Keratinocyte (primary cell): ENCODE measurements at places on chromosomes 4 and X. TPM values are rescaled to one million over a fixed set of nuclear protein-coding genes. Genes with fewer than 3 reads are reported as not detected.

DNA sequence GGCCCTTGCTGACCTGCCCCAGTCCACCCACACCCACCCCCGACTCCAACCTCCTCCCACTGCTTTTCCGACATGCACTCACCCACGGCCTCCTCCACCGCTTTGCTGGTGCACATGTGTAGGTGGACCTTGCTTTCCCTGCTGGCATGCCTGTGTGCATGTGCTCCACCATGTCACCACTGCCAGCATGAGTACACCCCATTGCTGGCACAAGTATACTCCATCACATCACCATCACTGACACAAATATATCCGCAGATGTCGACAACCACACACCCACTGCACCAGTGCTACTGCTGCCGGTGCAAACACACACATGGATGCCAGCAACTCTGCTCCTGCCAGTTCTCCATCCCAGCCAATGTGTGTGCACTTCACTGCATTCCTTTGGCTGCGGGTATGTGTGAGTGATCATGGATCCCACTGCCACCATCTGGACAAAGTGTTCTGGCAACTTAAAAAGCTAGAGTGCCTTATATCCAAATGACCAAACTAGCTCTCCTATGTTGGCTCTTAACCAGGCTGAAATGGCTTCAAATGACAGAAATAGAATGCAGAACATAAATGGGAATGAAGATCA, 1072.3 kb downstream of the RAPGEF2 start:
- H3K27me3 ChIP-seq, result no peaks in the 10 kb centered on the region
- no peak for DNase-seq
- no peak overlapping the region for H3K27ac ChIP-seq
- H3K36me3 ChIP-seq, result no peaks in the 10 kb centered on the region
- H3K4me1 ChIP-seq, result no peaks in the 10 kb centered on the region
- H3K4me3 ChIP-seq, result no peak overlapping the region

GRCh38 chr4:83455281-83456183, at the start of the genes HELQ and MRPS18C:
HELQ (minus strand) TSS chr4:83455823; CDS start chr4:83455693, 130 bp downstream.
MRPS18C (plus strand) TSS chr4:83456058; CDS start chr4:83456078, 20 bp downstream.
- peak within 1 kb of the TSS; percentile 92 for H3K27ac ChIP-seq
- no peaks in the 10 kb centered on the region for H3K27me3 ChIP-seq
- H3K36me3 ChIP-seq, result peaks cover 7% of the 10 kb centered on the region
- H3K4me3 ChIP-seq, result peak within 1 kb of the TSS; percentile 98
- peak; percentile 89 for DNase-seq

DNA sequence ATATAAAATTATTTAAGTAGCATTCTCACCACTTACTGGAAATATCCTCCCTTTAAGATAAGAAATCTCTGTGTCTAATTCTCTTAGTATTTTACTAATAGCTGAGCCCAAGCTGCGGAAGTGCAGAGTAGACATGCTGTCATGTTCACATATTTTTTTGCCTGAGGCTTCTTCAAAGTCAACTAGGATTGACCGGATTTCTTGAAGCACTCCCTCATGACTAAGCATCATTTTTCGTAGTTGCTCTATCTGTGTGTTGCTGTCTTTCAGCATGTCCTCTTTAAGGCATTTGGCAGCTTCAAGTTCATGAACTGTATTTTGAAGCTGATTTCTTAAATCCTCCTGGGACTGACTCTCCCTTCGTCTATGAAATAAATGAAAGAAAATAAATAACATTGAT, 36.9 kb downstream of the CCDC158 start:
- H3K4me1 ChIP-seq, result peaks cover 12% of the 10 kb centered on the region
- DNase-seq, result no peak
- H3K4me3 ChIP-seq, result no peak overlapping the region
- H3K27me3 ChIP-seq, result no peaks in the 10 kb centered on the region
- no peak overlapping the region for H3K27ac ChIP-seq

DNA sequence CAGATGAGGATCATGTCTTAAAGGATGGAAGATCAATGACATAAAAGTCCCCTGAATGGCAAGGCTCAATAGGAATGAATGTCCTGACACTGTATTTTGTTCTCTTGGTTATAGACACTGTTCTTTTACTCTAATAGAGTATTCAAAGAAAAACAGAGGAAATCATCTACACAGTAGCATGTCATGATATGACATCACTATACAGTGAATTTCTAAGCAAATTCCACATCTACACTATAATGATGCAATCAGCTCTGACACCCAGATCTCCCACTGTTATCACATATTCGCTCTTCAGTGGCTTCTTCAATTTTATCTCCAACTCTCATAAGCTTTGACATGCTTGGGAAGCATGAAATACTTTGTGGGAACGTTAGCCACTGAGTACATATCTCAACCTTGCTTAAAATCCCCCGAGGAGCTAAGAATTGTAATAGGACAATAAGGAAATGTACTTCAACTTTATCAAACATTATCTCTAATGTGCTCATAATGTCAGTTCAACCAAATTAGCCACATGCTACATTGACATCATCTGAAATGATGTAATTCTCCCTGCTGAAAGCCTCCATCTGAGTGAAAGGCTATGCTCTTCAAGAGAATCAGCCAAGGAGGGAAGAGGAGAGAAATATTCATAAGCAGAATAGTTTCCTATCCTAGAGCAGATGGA, 139.6 kb upstream of the PTCHD1 start:
- no peak overlapping the region for H3K4me3 ChIP-seq
- H3K27ac ChIP-seq, result no peak overlapping the region
- DNase-seq, result no peak
- H3K36me3 ChIP-seq, result no peaks in the 10 kb centered on the region
- H3K27me3 ChIP-seq, result no peaks in the 10 kb centered on the region

DNA sequence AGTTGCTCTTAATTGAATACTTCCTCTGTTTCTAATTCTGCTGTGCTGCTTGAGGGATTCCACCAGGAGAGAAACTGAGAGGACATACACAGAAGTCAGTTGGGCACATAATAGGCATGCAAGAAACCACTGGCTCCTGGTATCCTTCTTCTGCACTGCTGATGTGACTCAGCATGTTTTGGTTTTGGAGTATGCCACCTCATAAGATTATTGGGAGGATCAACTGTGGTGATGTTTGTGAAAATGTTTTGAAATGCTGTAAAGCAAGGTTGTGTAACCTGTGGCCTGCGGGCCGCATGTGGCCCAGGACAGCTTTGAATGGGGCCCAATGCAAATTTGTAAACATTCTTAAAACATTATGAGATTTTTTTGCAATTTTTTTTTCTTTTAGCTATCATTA, 119.6 kb downstream of the GATB start:
- no peak overlapping the region for H3K4me3 ChIP-seq
- H3K27me3 ChIP-seq, result no peaks in the 10 kb centered on the region
- no peak for DNase-seq
- H3K36me3 ChIP-seq, result peaks cover 8% of the 10 kb centered on the region

- peak overlapping the region; percentile 44 for H3K4me3 ChIP-seq
- H3K4me1 ChIP-seq, result peaks cover 4% of the 10 kb centered on the region
- no peak overlapping the region for H3K27ac ChIP-seq
- H3K27me3 ChIP-seq, result peaks cover 13% of the 10 kb centered on the region
- H3K36me3 ChIP-seq, result no peaks in the 10 kb centered on the region
- DNase-seq, result no peak
Measured at GRCh38 chr4:139734201-139734874, 68.7 kb downstream of the MGST2 start.

GRCh38 chr4:169017971-169018370, 7.9 kb upstream of the CBR4 start:
- peak overlapping the region; percentile 7 for H3K27ac ChIP-seq
- H3K4me1 ChIP-seq, result peaks cover 38% of the 10 kb centered on the region
- no peaks in the 10 kb centered on the region for H3K36me3 ChIP-seq
- DNase-seq, result no peak
- H3K27me3 ChIP-seq, result no peaks in the 10 kb centered on the region

DNA sequence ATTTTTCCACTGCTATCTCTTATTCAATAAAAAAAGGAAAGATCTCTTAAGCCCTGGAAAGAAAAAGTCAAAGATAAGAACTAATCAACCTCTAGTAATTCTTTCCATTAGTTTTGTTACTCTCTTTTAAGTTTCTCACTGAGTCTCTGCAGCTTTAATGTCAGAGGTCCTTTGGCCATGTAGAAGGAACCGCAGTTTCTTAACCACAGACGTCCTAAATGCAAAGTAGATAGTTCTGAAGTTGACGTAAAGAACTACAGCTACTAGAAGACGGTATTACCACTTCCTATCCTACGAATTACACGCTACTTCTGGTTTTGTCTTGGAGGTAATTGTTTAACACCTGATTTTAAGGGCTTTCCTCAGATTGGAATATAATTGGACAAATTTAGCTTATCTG, 325.9 kb downstream of the ANKRD50 start:
- no peaks in the 10 kb centered on the region for H3K27me3 ChIP-seq
- H3K36me3 ChIP-seq, result no peaks in the 10 kb centered on the region
- no peak overlapping the region for H3K4me3 ChIP-seq
- H3K27ac ChIP-seq, result no peak overlapping the region

GRCh38 chr4:110216129-110216528, 17.7 kb upstream of the ELOVL6 start:
- no peaks in the 10 kb centered on the region for H3K36me3 ChIP-seq
- H3K27ac ChIP-seq, result no peak overlapping the region
- no peak overlapping the region for H3K4me3 ChIP-seq
- H3K27me3 ChIP-seq, result no peaks in the 10 kb centered on the region
- H3K4me1 ChIP-seq, result no peaks in the 10 kb centered on the region

- no peak for DNase-seq
- no peak overlapping the region for H3K27ac ChIP-seq
- H3K4me1 ChIP-seq, result no peaks in the 10 kb centered on the region
- H3K27me3 ChIP-seq, result no peaks in the 10 kb centered on the region
Measured at GRCh38 chr4:7051144-7051495, 7.9 kb downstream of the TADA2B start.

DNA sequence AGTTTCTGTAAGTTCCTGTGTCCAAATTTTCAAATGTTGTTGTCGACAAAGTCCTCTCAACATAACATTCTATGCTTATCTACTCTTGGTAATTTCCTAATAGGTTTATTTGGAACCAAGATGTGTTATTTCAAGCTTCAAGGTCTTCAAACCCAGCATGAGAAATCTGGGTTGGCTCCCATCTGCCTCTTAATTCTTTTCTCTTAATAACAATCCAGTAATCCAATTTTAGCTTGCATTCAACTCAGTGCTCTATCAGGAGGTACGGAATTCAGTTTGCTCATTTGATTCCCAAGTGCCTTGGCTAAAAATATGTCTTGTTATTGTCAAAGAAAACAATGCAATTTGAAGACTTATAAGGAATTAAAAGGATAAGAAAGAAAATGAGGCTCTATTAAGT, 235.5 kb upstream of the MID1 start:
- no peak overlapping the region for H3K27ac ChIP-seq
- no peaks in the 10 kb centered on the region for H3K36me3 ChIP-seq
- H3K4me3 ChIP-seq, result no peak overlapping the region
- H3K27me3 ChIP-seq, result no peaks in the 10 kb centered on the region
- H3K4me1 ChIP-seq, result no peaks in the 10 kb centered on the region

DNA sequence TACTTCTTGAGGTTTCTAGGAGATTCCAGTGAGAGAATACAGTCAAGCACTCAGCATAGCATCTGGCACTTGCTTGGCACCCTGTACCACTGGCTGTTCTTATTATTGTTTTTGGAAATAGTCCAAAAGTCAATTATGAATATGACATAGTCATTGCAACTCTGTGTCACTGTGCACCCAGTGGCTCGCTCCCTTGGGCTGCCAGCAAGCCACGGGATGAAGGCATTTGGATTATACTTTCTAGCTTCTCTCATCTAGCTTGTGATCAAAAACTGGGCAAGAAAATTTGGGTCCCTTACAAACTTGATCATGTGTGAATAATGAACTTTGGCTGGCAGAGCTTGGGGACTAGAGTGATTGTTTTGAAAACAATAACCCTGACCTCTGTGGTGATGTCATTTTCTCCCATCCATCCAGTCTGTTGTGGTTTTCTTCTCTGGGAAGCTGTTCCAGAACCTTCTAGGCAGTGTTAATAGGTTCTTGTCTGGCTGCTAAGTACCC, 32.7 kb upstream of the LIMCH1 start:
- H3K36me3 ChIP-seq, result no peaks in the 10 kb centered on the region
- no peaks in the 10 kb centered on the region for H3K27me3 ChIP-seq
- H3K4me3 ChIP-seq, result no peak overlapping the region
- DNase-seq, result no peak

- H3K27me3 ChIP-seq, result no peaks in the 10 kb centered on the region
- no peak for DNase-seq
- H3K4me3 ChIP-seq, result no peak overlapping the region
- H3K27ac ChIP-seq, result no peak overlapping the region
- no peaks in the 10 kb centered on the region for H3K4me1 ChIP-seq
- H3K36me3 ChIP-seq, result no peaks in the 10 kb centered on the region
Measured at GRCh38 chrX:152061083-152061482, 77.3 kb downstream of the MAGEA10 start.

DNA sequence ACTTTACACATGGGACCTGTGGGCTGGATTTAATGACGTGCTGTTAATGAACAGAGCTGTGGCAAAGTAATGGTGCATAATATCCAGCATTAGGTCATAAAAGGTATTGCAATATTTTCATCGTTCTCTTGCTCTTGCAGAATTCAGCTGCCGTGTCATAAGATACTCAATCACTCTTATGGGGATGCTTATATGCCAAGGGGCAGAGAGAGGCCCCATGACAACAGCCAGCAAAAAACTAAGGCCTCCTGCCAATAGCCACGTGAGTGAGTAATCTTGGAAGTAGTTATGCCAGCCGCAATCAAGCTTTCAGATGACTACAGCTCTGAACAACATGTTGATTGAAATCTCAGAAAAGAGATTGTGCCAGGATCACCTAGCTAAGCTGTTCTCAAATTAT, 616.9 kb downstream of the FSTL5 start:
- no peaks in the 10 kb centered on the region for H3K27me3 ChIP-seq
- no peak overlapping the region for H3K27ac ChIP-seq
- DNase-seq, result no peak
- H3K4me1 ChIP-seq, result no peaks in the 10 kb centered on the region
- no peak overlapping the region for H3K4me3 ChIP-seq

DNA sequence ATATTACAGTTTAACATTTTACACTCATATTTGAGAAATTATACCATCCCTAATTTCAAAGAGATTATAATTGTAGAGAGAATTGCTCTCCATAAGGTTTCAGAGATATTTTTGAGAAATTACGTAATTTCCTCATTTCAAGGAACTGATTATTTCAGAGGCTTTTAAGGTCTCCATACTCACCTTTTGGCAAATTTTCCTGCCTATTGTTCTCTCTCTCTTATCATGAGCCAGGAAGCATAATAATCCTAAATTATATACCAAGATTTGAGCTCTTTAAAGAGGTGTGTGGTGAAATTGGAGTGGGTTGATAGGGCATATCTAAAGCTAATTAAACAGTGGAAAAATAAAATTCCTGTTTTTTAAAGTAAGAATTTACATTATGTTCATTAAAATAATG, 248.9 kb upstream of the FTHL17 start:
- DNase-seq, result no peak
- no peaks in the 10 kb centered on the region for H3K27me3 ChIP-seq
- no peaks in the 10 kb centered on the region for H3K4me1 ChIP-seq
- no peak overlapping the region for H3K4me3 ChIP-seq
- no peak overlapping the region for H3K27ac ChIP-seq
- no peaks in the 10 kb centered on the region for H3K36me3 ChIP-seq

Gene AKAP14
- polyA plus RNA-seq, result not detected in 3 replicates

Gene MCF2
- 0.26 to 0.75 TPM (median 0.59 TPM) in 3 replicates for polyA plus RNA-seq

Gene HTATSF1
- 0.71 to 3.1 TPM (median 1.2 TPM) in 3 replicates for polyA plus RNA-seq

Gene OTC
- not detected in 3 replicates for polyA plus RNA-seq

Gene SSX2B
- not detected in 3 replicates for polyA plus RNA-seq

Gene SSX4
- polyA plus RNA-seq, result not detected in 3 replicates

Gene CDKL2
- 0.50 to 0.64 TPM (median 0.61 TPM) in 3 replicates for polyA plus RNA-seq

Gene TGIF2LX
- polyA plus RNA-seq, result not detected in 3 replicates

Gene TRPC3
- polyA plus RNA-seq, result 0.02 TPM in 1 of 3 replicates, not detected in the others

Gene IL13RA2
- polyA plus RNA-seq, result 0.53 to 0.72 TPM (median 0.70 TPM) in 3 replicates
